ENCODE measurements at places on chromosomes 6 and 20.

- peak; percentile 41 for DNase-seq
Observed at GRCh38 chr6:140779341-140779740, 1353.4 kb upstream of the GJE1 start.

- DNase-seq, result no peak
Observed at GRCh38 chr6:28914941-28915340, 8.8 kb downstream of the TRIM27 start.

DNA sequence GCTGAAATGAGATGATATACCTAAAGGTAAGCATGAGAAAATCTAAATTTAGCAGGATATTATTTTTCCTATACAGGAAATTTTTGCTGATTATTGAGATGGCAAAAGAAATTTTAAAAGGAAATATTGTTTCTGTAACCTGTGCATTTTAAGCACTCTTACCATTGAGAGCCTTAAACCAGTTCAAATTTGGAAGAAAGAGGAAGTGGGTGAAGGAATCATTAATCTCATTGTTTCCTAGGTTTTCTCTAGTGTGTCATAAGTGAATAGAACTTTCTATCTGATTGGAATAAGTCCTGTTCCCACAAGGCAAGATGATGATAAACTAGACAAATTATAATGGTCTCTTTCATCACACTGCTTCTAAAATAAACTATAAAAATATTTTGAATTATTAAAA, 22.4 kb upstream of the FKBP1C start:
- DNase-seq, result no peak

DNA sequence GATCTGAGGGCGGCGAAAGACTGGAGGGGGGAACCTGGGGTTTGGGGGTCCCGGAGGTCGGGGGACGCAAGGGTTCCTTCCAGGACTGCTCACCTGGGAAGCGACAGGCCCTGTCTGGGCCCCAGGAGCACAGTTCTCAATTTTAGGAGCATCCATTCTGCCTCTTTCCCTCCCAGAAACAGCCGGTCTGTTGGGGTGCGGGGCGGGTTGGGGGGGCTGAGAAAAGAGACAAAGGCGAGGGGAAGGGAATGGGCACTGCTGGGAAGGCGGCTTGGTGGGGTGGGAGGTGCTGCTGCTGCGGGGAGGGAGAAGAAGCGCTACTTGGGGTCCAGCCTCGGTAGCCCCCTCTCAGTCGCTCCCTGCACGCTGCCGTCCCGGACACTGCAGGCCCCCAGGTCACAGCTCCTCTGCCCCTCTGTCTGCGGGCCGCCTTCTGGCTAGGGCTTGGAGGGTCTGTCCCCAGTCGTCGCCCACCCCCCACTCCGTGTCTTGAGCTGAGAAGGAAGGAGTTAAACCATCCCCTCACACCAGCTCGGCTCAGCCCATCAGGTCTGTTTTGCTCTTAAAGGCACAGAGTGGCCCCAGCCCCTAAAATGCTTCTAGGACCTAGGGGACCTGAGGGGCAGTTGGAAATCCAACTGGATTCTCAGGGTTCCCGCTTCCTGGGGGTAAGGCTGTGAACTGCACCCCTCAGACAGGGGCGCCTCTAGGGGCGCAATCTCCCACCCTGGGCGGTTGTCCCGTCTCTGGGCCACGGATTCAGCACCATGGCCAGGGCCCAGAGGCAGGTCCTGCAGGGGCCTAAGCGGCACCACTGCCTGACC, 690 bp downstream of the GDAP1L1 start:
- DNase-seq, result peak; percentile 51

DNA sequence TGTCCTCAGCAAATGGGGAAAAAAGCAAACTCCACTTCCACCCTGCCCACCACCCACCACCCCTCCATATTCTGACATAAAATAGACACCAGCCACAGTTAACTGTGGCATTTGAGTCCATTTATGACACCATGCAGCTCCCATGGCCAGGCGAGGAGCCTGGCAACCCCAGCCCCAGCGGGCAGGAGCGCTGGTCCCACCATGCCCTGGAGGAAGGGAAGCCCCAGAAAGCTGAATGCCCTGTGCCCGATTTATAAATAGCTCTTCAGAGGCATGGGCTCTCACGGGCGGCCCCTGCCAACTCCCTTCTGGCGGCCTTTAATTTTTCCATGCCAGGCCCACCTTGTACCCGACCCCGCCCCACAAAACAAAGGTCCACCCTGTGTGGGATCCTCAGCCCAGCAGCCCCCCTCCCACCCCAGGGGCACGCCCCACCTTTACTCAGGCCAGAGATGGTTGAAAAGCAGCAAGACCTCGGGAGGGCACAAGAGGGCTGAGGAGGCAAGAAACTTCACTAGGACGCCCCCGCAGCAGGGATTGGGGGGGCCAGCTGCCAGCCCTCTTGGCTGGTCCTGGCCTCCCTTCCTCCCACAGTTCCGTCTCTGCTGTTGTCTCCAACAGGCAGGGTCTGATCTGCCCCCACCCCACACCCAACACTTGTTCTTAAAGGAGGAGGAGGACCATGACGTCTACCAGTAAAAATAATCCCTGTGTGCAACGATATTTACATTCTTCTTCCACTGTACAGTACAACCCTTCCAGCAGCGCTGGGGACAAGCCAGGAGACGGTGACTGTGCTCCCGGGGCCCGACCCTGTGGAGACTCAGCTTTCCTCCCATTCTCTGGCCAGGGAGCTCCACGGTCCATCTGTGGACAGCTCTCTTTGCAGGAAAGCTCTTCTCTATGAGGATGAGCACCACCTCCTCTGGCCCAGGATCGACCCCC, 115.6 kb upstream of the CDYL start:
- no peak for DNase-seq

DNA sequence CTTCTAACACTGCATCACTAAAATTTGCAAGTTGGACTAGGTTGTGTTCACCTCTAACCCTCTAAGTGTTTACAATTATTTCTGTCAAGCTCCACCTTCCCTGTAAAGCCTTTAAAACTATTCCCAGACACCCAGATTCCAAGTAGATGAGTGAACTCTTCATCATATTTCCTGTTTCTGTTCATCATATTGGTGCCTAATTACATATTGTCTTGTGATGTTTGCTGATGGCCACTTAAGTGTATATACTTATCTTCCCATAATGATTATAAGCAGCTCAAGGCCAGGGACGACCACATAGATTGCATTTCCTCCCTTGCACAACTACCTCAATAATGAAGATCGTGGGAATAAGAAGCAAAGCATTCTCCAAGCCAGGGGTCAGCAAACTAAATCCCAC, 16.8 kb downstream of the TNFRSF21 start:
- peak; percentile 63 for DNase-seq

- no peak for DNase-seq
Observed at GRCh38 chr6:43428112-43428570, 800 bp downstream of the ABCC10 start.

GRCh38 chr6:28981431-28981832, 23.7 kb downstream of the ZNF311 start:
- DNase-seq, result peak; percentile 80

- DNase-seq, result peak; percentile 22
Observed at GRCh38 chr20:18835466-18836256, 22.1 kb downstream of the SCP2D1 start.

GRCh38 chr6:152642578-152643375, 5.6 kb upstream of the SYNE1 start:
- DNase-seq, result peak; percentile 49

GRCh38 chr6:70079241-70079640, 212.9 kb downstream of the COL19A1 start:
- no peak for DNase-seq

DNA sequence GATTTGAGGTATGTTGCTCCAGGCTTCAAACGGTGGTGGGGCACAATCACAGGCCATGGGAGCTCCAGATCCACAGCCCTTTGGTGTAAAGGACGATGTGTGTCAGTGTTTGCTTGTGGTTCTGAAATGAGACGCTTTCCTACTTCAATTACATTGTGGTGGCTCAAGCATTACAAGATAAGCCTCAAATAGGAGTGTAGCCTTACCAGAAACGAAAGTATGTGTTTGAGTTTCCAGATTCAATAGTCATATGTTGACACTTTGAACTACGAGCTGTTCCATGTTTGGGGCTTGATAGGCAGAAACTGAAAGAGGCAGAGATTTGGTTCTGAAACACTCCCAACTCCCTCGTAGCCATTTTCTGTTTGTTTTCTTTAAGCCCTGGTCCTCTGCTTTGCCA, 187.1 kb downstream of the MYLK4 start:
- peak; percentile 42 for DNase-seq

- no peak for DNase-seq
Observed at GRCh38 chr6:15768999-15769398, 106.2 kb upstream of the DTNBP1 start.

DNA sequence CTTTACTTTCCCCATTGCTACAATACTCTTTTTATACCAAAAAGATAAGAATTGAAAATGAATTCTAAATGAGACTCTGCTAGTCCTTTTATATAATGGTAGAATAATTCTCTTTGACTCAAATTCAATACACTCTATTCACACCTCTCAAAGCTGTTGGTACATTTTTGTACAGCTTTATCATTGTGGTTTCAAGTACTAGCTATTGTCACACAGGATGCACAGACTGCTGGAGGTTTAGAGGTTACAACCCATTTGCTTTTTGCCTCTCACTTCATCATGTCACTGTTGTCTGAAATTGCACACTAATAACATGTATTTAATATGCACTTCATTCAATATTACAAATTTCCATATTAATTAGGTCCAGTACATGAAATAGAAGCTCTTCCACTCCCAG, 442.2 kb upstream of the ARID1B start:
- no peak for DNase-seq

- no peak for DNase-seq
Observed at GRCh38 chr6:117169064-117169665, 96.2 kb upstream of the VGLL2 start.

All from M059J (cell line).